ENCODE measurements at places on chromosomes 3 and 15.

DNA sequence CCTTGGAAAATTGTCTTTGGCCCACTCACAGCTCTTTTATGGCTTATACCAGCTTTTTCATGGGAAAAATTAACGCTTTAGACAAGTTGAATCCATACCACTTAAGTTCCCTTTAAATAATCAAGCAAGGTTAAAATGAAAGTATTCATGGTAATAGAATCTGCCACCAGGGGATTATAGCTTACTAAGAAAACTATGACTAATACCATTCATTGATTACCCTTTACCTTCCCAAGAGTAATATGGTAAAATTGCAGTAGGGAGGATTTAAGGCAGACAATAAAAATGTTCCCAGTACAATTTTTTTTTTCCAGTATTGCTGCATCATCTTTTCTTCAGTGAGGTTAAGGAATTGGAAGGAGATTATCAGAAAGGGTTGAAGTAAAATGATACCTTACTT is 641.1 kb upstream of the NAALADL2 start:
- no peak for DNase-seq

DNA sequence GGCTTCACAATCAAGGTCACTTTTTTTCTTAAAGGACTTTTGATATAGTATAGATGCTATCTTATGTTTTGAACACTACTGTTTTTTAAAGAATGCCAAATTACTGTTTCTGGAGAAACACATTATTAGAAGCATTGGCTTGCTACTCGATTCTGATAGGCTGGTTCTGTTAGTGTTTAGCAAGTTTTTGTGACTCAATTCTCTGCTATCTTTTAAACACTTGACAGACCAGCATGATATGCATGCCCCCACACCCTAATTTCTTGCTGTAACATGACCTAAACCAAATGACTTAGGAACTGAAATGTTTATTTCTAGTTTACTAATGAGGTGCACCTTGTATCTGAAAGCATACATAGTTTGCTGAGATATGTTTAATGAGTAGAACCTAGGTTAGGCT is 5.5 kb upstream of the IL20RB start:
- DNase-seq: no peak

- no peak for DNase-seq
These were observed 250.3 kb upstream of the CRBN start for GRCh38 chr3:3429841-3430240.

GRCh38 chr3:94099311-94099710 is 36.5 kb downstream of the NSUN3 start:
- DNase-seq: no peak

DNA sequence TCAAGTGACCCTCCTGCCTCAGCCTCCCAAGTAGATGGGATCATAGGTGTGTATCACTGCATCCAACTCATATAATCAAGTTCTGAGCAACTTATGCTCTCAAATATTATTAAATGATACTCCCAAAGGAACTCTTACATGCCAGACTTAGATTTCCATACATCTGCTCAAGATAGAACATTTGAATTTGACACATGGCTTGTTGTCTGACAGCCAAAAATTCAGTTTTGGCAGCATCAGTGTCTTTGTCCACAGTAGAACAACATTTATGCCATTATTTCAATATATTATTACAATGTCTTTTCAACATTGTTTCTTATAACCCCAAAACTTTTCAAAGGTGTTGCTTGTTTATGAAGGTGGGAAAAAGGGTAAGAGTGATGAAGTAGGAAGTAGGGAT is 116.2 kb downstream of the SUCNR1 start:
- DNase-seq: no peak

GRCh38 chr3:52236424-52236886 is 2.5 kb downstream of the TWF2 start:
- no peak for DNase-seq

DNA sequence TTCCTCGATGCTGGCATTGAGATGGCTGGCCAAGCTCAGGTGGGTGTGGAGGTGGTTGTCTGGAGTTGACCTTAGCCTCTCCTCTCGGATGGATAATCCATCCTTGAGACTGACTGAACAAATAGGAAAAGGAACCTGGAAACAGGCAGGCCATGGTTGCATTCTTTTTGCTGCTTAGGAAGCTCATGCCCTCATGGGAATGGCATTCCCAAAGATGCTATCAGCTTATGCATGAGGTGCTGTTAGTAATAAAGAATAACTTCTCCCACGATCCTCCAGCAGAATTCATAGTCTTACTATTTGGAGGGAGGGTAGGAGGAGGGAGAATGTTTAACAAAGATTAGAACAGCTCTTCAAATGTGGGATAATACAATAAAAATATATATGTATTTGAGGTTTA is 303.0 kb upstream of the TPM1 start:
- DNase-seq: no peak

GRCh38 chr15:64842986-64843561 is 1.4 kb downstream of the PLEKHO2 start:
- no peak for DNase-seq
